ENCODE measurements at places on chromosomes 6 and 20.

DNA sequence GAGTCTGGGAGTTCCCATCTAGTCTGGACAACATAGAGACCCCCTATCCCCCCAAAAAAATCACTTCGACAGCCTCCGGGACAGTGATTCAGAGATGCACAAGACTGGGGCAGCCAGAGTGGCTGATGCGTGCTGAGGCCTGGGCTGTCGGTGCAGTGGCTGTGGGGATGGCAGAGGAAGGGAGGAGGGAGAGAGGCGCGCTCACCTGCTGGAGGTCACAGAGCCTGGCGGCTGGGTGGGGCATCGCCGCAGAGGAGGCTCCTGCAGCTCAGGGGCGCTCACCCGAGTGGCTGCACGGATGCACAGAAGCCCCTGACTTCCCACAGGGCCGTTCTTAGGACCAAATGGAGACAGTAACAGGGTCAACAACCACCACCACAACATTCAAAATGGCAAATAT, 182.8 kb downstream of the SMOC2 start:
- DNase-seq = no peak

GRCh38 chr20:62308102-62308822, 5.5 kb downstream of the ADRM1 start:
- no peak for DNase-seq

DNA sequence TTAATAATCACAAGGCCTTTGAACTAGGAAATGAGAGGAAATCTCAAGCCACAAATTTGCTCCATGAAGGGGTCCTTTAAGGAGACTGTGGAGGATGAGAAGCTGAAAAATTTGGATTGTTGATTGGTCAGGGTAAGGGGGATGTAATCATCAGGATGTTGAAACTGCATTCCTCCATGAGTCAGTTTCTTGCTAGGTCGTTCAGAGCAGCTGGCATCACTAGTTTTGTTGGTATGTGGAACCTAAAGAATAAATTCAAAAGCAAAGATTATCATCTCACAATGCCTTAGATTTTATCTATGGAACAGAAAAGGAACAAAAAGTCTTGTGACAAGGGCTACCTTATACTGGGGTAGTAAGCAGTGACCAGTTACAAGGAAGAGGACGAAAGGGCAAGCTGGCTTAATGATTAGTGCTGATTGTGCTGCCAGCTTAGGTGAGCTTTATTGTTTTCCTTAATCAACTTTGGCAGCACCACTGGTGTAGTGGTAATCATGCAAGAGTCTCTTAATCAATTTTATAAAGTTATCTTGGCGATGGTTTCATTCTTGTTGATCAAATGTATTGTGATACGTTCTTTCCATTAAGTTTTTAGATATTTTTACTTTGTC, 36.6 kb downstream of the CRISP2 start:
- no peak for DNase-seq

DNA sequence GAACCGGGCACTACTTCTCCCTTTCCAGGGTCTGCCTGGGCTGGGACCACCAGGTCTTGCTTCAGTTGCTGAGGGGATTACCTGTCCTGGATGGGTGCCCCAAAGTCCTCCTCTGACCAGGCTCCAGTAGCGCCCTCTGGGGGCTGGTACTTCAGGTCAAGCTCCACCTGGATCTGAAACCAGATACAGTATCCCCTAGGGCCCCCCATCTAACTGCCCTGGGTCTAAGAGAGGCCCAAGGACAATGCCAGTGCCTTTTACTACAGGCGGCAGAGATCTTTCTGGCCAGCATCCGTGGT, 11.2 kb upstream of the SPAG4 start:
- no peak for DNase-seq

DNA sequence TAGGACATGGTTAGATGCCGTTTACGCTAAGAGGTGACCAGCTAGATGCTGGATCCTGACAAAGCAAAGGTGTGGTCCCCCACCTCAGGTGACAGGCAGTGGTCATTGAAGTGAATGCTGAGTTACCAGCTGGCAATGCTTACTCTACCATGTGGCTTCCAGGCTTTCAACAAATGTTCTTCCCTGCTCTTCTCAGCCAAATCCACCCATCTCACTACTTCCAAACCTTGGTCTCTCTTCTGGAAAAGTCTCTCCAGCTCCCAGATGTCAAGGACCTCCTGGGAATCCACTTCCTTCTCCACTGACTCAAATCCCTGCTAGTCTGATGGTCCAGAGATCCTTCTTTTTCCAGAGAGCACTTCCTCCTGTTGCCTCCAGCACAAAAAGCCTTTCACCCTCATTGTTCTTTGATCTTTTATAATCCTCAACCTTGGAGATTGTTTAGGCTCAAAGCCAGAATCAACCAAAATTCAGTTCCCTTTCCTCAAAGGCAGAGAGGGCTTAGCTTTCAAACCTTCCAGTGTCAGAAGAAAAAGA, 228.0 kb downstream of the ZNF217 start:
- no peak for DNase-seq

DNA sequence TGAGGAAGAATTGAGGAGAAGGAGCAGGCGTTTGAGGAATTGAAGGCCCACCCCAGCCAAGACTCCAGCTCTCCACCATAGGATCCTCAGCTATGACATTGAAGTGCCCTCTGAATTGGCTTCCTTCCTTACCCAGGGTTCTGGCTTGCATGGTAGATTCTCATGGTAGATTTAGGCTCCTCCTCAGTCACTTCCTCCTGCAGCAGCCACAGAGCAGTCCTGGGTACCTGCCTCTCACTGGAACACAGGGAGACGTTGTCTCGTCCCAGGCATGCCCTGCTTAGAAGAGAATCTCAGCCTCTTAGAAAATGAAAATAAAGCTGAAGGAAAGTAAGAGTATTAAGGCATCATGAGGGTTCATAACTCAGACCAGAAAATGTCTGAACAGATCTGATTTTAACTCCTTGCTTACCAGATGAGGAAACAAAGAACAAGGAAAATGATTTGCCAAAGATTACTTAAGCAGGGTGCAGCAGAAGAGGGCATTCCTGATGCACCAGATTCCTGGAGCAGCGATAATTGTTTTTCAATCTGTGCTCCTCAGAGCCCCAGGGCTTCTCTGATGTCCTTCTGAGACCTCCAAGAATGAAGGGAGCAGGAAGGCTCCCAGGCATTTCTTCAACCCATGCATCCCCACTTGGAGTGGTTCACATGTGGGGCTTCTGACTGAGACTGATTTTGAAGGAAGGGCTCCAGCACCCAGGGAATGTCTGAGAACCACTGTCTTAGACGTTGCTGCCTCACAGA, 219.8 kb downstream of the HIVEP2 start:
- no peak for DNase-seq

- no peak for DNase-seq
Observed at GRCh38 chr6:116564311-116564710, 7.0 kb upstream of the RWDD1 start.

GRCh38 chr20:60060006-60060557, 101.9 kb downstream of the CDH26 start:
- DNase-seq = no peak

DNA sequence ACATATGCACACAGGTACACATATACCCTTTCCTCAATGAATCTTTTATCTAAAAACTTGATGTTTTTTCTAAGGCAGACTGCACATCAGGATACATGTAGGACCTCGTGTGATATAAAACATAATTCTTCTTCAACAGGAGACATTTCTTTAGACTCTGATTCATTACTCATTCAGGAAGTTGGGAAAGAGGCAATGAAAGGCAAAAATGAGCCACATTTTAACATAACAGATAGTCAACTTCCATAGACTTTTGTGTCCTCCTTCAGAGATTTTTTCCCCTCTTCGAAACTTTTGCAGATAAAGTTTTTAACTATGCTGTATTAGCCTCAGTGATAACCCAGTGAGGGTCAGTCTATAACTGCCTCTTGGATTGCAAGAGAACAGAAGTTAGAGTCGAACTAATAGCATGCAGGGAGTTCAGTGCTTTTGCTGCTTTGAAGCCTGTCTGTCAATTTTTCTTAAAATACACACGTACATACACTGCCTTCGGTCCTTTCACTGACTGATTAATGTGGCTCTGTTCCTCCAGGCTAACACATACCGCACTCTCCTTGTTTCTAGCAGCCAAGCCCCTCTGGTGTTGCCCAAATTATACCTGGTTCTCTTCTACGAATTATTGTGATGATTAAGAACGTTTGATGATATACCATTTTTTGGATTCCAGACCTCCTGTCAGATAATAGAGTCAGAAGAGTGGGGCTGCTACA, 562.5 kb upstream of the MAP3K7 start:
- no peak for DNase-seq

DNA sequence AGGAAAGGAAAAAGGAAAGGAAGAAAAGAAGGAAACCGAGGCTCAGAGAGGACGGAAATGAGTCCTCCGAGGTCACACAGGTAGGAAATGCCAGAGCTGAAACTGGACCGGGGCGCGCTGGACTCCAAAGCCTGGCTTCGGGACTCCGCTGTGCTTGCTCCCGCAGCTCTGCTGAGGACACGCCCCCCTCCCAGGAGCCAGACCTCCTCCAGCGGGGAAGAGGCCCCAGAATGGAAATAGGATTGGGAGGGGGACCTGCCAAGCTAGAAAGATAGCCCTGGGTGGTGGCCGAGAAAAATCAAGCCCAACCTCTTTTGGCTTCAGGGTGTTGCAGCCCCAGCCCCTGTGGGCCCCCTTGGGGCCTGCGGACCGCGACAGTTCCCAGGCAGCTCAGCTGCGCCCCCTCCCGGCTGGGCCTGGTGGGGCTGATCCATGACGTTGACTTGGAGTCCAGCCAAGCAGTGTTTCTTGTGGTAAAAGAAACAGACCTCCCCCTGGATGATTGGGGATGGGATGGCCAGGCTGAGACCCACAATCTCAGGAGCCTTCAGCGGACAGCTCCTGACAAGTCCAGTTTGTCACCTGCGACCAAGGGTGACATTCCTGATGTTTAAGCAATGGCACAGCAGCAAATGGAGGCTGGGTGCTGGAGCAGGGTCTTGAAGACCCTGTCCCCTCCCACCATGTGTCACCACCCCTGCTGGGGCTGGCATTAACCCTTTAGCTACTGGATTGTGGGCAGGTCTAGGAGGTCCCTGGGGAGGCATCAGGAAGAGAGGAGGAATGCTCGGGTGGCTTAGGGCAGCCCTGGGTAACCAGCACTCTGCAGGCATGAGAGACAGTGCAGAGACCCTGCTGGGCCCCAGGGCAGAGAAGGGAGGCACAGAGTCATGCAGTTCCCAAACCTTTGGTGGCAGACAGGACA, 55.4 kb downstream of the RIPOR3 start:
- DNase-seq = no peak

DNA sequence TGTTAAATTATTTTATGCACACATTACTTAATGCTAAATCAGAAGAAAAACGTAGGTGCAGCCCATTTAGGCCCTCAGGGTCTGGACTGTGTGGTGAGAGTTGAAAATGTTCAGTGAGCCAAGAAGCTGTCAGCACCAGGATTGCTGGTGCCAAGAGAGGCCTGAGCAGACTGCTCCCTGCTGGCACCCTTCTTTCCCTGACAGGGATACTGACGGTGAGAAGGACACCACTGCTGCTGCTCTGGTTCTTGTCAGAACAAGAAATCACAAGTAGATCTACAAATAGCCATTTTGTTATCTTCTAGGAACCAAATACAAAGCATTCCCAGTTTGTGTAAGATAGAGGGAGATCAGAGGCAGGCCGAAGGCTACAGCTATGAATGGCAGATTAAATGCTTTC, 48.7 kb upstream of the CRISP1 start:
- DNase-seq = no peak

DNA sequence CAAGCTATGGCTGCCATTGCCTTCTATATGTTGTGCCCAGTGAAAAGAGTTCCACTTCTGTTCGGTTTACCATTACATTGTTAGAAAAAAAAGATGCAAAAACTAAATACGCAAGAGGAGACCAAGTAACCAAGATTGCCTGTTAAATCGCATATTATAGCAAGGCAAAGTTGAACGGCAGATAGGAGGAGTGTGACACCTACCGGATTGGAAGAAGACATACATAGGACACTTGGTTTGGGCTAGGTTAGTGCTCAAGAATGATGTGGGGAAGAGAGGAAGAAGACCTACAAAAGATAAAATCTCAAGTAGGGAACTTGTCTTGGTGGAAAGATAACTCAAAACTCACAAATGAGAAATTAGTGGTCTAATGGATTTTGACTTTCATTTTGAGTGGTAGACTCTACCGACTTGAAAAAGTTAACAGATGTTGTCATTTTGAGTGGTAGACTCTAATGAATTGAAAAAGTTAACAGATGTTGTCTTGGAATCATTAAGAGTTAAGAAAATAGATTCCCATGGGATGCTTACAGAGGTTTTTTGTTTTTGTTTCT, 95.5 kb downstream of the F13A1 start:
- DNase-seq = no peak

- DNase-seq = no peak
Observed at GRCh38 chr6:40706178-40706577, 119.0 kb upstream of the LRFN2 start.

GRCh38 chr20:37650661-37651060, 43.2 kb upstream of the CTNNBL1 start:
- DNase-seq = no peak

DNA sequence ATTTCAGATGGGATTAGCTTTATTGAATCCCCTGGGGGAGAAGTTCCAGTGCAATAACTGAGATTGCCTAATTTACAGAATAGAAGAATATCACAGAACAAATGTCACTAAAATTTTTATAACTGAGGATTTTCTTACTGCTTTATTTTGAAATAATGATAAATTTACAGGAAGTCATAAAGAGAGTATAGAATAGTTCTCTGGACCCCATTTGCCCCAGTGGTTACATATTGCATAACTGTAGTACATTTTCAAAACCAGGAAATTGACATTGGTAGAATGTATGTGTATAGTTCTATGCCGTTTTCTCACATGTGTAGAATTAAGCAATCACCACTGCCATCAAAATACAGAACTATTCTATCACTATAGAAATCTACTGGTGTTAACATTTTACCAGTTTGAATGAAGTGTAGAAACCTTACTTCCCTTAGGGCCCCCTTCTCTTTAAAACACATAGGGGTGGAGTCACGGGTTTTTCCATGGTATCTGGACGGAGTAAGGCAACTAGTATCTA, 18.3 kb downstream of the KIF6 start:
- DNase-seq = no peak

DNA sequence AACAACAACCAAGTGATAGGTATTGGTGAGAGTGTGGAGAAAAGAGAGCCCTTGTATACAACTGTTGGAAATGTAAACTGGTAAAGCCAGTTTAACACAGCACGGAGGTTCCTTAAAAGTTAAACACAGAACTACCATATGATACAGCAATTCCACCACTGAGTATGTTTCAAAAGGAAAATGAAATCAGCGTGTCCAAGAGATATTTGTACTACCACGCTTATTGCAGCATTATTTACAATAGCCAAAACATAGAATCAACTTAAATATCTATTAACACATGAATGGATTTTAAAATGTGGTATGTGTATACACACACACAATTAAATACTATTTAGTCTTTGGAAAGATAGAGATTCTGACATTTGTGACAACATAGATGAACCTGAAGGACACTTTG, 1.1 kb downstream of the PTCHD4 start:
- no peak for DNase-seq

DNA sequence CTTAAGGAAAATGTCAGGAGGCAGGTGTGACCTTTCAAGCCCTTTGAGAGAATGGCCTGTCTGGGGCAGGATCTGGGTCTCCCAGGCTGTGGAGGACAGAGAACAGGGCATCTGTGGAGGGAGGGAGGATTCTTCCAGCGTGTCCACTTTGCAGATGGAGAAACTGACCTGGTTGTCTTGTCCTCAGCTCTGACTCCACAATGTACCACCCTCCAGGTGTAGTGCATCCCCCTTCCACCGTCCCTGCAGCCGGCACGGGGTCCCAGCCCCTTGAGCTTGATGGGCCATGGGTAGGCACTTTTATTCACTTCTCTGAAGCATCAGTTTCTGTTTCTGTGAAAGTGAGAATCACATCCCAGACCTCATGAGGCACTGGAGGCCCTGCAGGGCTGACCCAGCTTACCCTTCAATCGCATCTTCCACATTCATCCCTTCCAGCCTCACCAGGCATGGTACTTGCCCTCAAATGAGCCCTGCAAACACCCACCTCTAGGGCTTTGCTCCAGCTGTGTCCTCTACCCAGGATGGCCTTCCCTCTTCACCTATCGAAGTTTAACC, 4.6 kb upstream of the TGM2 start:
- DNase-seq = no peak
